Ascending aorta (tissue), 2 donors: ENCODE measurements at places on chromosomes 4 and X.

GRCh38 chr4:5883916-5884315 is 9.0 kb downstream of the CRMP1 start:
- no peak for DNase-seq

GRCh38 chr4:85798012-85798770 is 323.2 kb downstream of the ARHGAP24 start:
- no peak for DNase-seq

DNA sequence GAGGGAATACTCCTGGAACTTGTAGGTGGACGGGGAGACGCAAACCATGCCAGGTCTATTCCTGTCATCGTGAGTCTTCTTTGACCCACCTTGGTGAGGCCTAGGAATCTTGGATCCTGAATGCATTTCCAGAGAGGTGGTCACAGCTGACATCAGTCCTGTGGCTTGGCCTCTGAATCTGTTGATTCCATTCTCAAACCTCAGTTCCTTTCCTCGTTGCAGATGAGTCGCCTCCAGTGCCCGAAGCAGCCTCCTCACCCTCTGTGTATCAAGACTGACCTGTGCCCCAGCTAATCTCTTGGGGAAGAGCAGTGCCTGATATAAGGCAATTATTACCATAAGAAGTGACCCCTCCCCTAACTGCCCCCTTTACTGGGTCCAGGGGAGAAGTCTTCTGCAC is 118.1 kb downstream of the SMIM20 start:
- peak; percentile 61 for DNase-seq

DNA sequence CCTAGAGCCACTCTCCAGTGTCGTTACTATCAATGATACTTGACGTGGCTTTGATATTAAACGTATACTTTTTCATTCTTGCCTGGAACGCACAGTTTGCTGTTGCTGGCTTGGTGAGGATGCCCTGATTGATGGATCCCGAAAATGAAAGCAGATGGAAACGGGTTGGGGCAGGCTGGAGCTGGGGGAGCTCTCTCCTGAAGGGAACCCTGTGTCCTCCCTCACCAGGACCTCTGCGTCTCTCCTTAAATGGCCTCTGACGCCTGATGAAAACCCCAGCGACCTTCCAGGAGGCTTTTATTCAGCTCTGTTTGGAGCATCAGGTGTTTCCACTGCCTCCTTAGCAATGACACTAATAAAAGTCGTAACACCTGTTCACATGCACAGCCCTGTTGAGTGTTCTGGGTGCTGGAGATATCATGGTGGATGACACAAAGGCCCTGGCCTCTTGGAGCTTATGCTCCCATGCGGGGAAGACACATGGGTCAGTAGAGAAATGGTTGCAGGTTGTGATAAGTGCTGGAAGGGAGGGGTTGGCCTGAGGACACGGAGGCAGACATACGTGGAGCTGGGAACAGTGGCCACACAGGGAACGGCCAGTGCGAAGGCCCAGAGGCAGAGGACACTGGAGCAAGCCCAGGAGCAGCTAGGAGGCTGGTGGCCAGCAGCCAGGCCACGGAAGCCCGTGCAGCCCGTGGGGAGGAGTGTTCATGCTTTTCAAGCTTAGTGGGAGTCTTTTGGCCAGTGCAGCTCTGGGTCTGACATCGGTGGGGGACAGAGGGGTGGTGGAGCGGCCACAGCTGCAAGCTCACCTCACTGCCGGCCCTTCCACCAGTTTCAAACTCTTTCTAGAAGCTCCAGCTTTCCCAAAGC is 7.5 kb downstream of the MSANTD1 start:
- no peak for DNase-seq

- DNase-seq, result no peak
Measured at GRCh38 chrX:153764786-153765137, 713 bp downstream of the PLXNB3 start.

- DNase-seq, result no peak
Measured at GRCh38 chr4:189285377-189285776, 655.3 kb upstream of the FRG1 start.

DNA sequence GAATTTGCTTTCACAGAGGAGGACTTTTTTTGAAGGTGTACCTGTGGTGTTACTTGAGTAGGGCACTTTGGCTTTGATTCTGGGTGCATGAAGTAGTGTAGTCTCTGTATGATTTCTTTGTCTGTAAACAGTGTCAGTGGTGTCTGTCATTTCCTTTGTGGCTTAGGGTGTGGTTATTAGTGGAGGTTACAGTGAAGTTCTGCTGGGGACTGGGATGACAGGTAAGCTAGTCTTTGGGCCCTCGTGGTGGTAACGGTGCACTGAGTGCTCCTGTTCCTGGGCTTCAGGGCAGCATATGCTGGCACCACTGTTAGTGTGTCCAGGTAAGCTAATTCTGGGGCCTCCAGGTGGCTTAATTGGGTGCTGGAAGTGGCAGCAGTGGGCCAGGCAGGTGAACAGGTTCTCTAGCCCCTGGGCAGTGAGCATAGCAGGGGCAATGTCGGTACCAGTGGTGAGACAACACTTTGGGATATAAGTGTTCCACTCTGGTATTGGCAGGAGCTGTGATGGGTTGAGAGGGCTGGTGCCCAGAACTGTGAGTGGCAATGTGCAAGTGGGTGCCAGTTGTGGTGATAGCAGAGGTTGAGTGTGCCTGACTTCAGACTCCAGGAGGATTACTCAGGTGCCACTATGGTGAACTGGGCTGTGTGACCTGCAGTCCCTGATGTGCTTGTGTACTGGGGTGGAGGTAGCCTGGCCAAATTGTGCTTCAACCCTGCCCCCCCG is 26.0 kb upstream of the VSIG1 start:
- DNase-seq, result no peak
